Activated CD4-positive, alpha-beta T cell treated with anti-CD3 and anti-CD28 coated beads, Interleukin-2, amount 50 U/mL, for 16 hours (primary cell): ENCODE measurements at places on chromosomes 13 and 19.
A peak's percentile ranks its signal among the peaks of the same experiment; 100 is the strongest.

GRCh38 chr19:51089786-51090185 is 7.1 kb upstream of the KLK14 start:
- no peak for DNase-seq

- peak; percentile 76 for DNase-seq
Measured at GRCh38 chr19:9673912-9674662, 813 bp downstream of the ZNF562 start.

DNA sequence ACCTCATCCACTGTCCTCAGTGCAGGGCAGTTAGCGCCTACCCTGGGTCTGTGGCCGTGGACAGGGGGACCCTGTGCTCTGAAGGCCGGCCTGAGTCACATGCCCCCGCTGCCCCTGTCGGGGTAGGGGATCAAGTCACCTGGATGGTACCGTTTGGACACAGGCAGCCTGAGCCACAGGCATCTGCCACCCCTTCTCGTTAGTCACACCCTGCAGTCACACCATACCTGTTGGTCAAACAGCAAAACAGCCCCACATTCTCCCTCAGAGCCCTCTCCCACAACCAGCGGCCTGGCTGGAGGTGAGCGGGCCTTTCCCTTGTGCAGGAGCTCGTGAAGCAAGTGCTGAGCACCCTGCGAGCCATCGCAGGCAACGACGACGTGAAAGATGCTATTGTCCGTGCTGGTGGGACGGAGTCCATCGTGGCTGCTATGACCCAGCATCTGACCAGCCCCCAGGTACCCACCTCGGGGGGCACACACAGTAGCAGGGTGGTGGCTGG is 8.8 kb upstream of the SLC25A42 start:
- DNase-seq: no peak

GRCh38 chr19:56333506-56333905 is 18.9 kb upstream of the ZSCAN5A start:
- peak; percentile 47 for DNase-seq
